ENCODE measurements at places on chromosomes 5 and 9.
A peak's percentile ranks its signal among the peaks of the same experiment; 100 is the strongest.

- no peak for DNase-seq
Measured at GRCh38 chr9:94134629-94135028, 50.4 kb downstream of the PTPDC1 start.

GRCh38 chr5:142222866-142223558, 101.8 kb downstream of the SPRY4 start:
- no peak for DNase-seq

DNA sequence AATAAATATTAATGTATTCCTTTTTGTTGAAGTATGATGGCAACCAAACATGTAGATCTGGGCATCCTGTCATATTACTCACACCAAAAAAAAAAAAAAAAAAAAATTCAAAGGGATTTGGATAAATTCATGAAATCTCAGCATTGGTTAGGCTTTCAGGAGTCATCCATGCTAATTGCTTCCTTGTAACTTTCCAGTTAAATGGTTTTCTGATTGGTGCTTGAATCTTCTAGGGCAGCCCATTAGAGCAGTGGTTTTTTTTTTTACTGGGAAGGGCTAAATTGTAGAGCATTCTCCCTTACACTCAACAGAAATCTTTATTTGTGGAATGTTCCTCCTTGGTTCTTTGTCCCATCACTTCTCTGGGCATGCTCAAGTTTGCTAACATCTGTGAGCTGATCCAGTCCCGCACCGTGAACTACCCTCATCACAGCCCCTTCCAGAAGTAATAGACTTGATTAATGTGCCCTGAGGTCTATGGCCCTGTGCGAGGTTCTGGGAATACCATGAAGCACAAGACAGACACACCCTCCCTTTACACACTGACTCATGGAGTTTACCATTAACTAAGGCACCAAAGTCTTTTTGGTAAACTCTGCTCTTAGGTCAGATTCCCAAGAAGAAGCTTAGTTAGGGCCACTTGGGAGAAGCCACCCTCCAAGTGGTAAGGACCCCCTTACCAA, 56.0 kb downstream of the RGS3 start:
- no peak for DNase-seq

DNA sequence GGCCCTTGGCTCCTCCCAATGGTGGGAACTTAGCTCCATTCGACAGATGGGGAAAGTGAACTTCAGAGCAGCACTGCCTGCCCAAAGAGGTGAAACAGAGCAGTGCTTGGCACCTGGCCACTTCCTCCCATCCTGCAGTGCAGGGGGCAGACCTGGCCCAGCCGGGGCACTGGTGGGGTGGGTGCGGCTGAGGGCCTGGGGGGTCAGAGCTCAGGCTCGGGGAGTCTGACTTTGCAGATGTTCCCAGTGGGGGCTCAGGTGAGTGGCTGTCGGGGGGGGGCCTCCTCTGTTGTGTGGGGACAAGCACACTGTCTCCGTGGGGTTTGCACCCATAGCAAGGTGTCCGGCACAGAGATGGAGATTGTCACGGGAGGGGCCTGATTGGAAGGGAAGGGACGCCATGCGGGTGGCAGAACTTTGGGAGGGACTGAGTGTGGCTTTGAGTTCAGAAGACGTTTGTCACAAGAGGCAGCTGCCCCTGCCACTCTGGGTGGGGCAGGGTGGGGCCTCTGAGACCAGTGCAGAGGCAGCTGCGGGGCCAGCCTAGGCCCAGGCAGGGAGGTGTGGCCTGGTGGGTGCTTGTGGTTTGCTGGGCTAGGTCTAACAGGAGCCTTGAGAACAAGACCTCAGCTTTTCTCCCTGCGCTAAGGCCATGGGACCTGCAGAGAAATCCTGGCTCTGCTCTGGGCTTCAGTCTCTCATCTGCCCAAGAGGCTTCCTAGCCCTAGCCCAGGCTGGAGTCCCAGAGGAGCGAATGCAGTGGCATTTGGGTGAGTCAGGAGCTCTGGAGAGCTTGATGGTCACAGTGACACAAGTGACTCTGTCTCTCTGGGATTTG, 2.5 kb downstream of the MYMK start:
- DNase-seq: no peak

GRCh38 chr9:107044872-107045271, 181.9 kb downstream of the ZNF462 start:
- peak; percentile 22 for DNase-seq

- DNase-seq: no peak
Measured at GRCh38 chr9:33480106-33480505, 6.4 kb upstream of the NOL6 start.

Data from BE2C (cell line).